ENCODE measurements at places on chromosomes 11 and 22. TPM values are rescaled to one million over a fixed set of nuclear protein-coding genes. Genes with fewer than 3 reads are reported as not detected.
A peak's percentile ranks its signal among the peaks of the same experiment; 100 is the strongest.

GRCh38 chr22:34416022-34416860 lies 496.0 kb upstream of the LARGE1 start:
- DNase-seq, result no peak

Gene ISX
- total RNA-seq, result 0.21 TPM

DNA sequence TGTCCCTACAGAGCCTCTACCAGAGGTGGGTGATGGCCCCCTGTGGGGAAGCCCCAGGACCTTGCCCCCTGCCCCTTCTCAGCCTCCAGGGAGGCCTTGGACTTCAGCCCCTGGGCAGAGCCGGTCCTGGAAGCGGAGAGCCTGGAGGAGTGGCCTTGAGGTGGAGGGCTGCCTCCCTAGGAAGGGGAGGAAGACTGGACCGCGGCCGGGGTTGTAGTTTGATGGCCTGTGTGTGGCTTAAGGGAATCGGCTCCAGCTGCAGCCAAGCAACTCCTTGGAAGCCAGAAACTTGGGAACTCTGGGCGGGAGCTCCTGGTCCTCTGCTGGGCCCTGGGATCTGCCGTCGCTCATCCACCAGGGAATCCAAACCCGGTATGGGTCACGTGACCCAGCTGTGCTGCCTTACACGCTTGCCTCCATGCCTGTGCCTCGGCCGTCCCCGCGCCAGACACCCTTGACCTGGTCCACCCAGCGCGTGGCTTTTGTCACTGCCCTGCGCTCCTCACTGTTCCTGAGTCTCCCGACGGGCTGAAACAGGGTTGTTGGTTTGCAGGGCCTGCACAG lies 23.5 kb upstream of the ARHGAP8 start:
- DNase-seq, result no peak

Gene DGKZ
- total RNA-seq, result 78.4 TPM

DNA sequence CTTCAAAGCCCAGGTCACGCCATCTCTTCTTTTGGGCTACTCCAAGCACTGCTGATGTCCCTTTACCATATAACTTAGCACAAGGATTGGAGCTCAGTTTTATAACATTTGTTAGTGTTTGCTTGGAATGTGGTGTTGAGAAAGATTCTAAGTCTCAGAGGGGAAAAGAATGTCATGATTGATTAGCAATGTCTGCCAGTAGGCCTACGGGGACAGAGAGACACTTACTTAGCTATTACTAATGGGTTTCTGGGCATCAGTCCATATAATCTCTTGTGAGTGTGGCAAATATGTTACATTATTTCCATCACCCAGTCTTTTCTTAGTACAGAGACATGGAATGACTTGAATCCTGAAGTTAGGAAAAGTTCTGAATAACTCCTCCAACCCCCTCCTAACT lies 75.4 kb upstream of the FSHB start:
- no peak for DNase-seq

- no peak for DNase-seq
Measured at GRCh38 chr11:848380-848931, 5.8 kb downstream of the TSPAN4 start.

DNA sequence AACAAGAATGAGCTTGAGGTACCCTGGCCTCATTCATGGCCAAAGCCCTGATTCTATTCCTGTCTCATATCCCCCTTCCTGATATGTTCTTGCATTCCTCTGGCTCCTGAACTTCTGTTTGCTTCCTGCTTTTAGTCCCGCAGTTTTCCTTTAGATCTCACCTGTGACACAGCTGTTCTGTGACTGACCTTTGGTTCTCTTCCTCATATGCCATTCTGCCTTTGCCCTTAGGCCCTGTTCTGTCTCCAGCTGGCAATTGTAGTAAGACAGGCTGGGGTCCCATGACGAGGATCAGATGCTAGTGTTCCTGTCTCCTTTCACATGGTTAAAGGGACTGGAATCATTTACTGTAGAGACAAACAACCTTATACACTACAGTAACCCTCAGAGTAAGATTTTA lies 59.0 kb upstream of the PDE3B start:
- no peak for DNase-seq

DNA sequence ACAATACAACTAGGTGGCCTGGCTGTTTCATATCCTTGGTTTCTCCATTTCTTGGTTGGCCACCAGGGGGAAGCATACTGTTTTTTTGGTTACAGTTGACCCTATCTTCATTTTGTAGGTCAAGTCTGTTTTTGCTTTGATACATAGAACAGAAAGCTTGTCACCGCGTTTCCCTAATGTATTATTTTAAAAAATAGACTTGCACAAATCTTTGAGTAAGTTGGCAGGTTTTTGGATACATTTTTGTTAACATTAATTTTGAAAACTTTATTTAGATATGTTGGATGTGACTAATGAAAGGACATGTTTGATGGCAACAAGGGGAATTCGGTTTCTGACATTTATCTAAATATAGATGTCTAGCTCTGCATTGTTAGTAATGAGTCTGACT lies 3.0 kb downstream of the NCR3LG1 start:
- peak; percentile 25 for DNase-seq

DNA sequence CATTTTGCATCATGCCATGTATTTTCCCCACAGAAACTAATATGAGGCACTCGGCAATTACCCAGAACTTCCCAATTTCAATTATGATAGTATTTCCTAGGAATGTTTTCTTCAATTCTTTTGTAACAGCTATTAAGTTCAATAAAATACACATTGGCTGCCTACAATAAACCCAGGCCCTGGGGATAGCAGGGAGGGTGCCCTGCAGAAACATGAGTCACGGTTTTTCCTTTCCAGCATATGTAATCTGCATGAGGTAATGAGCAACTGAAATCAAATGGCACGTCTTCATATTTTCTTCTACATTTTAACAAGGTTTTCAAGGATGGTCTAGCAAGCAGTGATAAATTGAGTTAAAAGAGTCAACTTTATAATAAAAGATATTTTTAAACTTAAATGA lies 32.0 kb downstream of the GUCY1A2 start:
- DNase-seq, result no peak

DNA sequence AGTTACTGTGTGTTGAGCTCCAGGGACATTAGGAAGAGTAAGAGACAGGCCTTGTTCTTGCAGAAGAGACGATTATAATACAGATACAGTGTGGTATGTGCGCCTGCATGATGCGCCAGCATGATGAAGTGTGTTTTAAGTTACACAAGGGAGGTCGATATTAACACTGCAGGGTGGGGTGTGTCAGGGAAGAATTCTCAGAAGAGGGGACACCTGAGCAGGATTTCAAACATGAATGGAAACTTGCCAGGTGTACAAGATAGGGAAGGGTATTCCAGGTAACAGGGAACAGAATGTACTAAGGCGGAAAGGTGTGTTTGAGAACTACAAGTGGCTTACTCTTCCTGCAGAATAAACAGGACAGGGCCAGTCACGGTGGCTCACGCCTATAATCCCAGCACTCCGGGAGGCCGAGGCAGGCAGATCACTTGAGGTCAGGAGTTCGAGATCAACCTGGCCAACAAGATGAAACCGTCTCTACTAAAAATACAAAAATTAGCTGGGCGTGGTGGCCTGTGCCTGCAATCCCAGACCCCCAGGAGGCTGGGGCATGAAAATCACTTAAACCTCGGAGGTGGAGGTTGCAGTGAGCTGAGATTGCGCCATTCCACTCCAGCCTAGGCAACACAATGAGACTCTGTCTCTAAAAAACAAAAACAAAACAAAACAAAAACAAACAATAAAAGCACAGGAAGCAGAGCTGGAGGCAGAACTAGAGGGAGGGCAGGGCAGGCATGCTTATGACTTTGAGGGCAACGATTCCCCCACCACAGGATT lies 59.0 kb downstream of the SYN3 start:
- DNase-seq, result no peak

DNA sequence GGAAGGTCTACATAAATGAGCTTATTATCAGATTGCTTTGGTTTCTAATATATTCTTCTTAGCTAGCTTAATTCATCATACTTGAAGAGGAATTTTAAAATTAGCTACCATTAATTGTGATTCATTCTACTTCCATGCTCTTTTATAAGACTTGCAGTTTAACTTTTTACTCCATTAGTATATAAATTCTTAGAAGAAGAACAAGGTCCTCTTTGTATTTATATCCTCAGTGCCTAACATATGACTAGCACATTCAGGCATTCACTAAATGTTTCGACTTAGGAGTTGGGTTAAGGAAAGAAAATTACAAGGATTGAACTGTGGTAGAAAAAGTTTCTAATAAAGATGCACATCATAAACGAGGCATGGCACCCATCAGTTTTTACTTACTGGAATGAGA lies 1135.5 kb downstream of the JRKL start:
- no peak for DNase-seq

Gene GLB1L2
- 0.85 TPM for total RNA-seq

DNA sequence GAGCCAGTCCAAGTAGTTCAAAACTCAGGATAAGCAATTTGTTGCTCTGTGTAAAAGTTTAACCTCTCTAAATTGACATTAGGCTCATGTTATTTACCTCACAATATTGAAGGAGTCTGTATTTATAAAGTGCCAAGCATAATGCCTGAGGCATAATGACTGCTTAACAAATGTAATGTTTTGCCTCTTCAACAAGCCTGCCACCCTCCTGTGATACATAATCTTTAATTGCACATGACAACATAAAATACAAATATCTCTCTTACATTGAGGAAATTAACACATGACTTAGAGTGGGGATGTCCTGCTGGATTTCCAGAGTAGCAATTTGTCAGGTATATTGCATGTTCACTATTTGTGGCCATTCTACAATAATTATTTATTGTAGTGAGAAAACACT lies 469.2 kb upstream of the ANO5 start:
- DNase-seq, result no peak

- no peak for DNase-seq
Measured at GRCh38 chr11:111921541-111922230, 3.0 kb downstream of the C11orf52 start.

DNA sequence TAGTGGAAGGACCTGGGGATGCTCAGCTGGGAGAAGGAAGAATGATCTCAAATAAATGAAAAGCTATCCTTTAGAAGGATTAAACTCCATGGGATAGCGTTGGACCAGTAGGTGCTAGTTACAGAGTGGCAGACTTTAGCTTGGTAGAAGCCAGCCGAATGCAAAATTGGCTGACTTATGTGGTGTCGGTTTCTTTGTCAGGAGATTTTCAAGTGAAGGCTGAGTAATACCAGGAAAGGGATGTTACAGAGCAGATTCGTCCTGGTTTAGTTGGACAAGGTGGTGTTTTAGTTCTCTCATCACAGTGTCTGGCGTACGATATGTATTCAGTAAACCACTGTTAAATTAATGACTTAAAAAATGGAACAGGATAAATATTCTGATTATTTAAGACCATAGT lies 26.0 kb downstream of the FDX1 start:
- DNase-seq, result peak; percentile 17

Gene CASP12
- total RNA-seq, result not detected

Gene CYTH4
- 26.0 TPM for total RNA-seq

Gene SNX32
- 0.41 TPM for total RNA-seq

DNA sequence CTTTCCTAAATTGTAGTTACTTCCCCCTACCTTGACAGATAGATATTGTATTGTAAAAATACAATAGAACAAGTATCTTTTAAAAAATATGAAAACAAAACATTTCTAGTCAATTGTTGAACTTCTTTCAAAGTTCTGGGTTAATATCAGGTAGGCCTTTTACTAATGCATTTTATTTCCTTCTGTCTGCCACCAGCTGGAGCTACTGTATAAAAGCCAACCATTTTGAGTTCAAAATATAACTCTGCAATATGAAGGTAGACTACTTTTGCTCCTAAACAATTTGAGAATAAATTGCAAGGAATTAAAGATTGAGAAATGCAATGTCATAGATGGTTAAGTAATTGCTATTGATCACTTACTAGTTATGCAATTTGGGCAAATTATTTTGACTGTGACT lies 22.1 kb upstream of the LIN7C start:
- no peak for DNase-seq

DNA sequence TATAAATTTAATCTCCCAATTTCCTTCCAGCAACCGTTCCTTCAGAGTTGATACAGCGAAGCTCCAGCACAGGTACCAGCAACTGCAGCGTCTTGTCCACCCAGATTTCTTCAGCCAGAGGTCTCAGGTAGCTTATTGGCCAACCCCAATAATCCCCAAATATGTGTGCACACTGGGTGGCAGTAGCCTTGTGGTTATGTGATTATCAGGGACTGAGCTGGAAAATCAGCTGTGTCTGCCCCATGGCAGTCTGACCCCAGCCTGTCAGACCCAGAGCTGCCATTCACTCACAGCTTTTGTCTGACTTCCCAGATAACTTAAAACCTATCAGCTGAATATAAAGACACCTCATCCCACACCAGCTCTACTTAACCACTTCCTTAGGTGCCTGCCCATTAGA lies 2.0 kb downstream of the HSCB start:
- DNase-seq, result no peak

All from GM12878 (cell line).